Colonic mucosa (tissue), 4 donors: ENCODE measurements at places on chromosomes 2 and 18.

DNA sequence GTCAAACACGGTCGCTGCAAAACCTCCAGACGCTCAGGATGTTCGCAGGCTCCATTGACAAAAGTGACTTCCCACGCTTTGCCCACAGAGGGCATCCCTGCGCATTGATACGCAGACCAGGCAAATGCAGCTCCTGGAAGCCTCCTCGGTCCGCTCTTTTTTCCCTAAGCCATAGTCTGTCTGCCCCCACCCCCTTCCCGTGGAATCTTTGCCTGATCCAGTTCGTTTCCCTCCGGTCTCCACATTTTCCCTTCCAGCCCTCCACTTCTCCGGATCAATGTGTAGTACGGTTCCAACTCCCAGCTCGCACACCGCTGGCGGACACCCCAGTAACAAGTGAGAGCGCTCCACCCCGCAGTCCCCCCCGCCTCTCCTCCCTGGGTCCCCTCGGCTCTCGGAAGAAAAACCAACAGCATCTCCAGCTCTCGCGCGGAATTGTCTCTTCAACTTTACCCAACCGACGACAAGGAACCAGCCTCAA, at the start of gene DCC:
Gene DCC, plus strand, starts transcription at position 307 of the 481 bp plus-strand sequence. CDS start 591 bp downstream, outside the sequence.
- DNase-seq: peak; percentile 24

- no peak for DNase-seq
Observed at GRCh38 chr18:75698861-75699260, 271.4 kb upstream of the SMIM21 start.

- no peak for DNase-seq
Observed at GRCh38 chr2:240103136-240103535, 33.0 kb downstream of the COPS9 start.

GRCh38 chr2:157785866-157786662, 90.1 kb downstream of the ACVR1 start:
- DNase-seq: no peak

GRCh38 chr2:160261732-160262131, 61.7 kb upstream of the ITGB6 start:
- no peak for DNase-seq

DNA sequence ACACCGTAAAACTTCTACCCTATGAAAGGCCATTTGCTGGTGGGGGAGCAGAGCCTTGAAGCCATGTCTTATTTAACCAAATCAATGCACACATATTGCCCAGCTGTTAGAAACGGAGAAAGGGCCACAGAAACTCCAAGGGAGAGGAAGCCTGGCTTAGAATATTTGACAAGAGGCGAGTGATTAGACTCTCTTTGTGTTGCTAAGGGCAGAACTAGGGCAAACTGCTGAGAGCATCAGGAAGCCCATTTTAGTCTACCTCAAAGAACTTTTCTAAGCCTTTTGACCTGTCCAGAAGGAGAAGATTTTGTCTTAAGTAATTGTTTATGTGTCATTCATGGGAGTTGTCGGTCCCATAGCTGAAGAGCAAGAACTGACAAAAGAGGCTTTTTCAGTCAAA, 54.4 kb upstream of the CELF4 start:
- DNase-seq: no peak

- no peak for DNase-seq
Observed at GRCh38 chr2:69255760-69256159, 131.3 kb downstream of the GFPT1 start.

GRCh38 chr18:70384181-70384790, 95.4 kb downstream of the SOCS6 start:
- DNase-seq: peak; percentile 35

GRCh38 chr2:112493858-112494648, 12.1 kb downstream of the TTL start:
- DNase-seq: peak; percentile 35

DNA sequence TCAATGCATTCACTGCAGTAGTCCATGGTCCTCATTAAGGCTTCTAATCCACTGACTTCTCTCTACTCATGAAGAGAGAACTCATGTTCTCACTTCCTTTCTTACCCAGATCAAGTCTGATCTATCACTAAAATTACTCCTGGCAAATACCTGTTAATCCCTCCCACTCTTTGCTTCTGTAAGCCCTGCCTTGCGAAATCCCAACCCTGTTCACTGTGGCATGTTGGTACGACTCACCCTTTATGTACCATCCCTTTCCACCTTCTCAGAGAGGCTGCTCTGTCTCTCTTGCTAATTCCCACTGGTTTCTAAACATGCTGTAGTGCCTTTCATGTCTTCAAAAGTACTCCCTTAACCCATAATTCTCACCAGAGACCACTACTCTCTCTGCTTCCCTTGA, 272.2 kb upstream of the ACVR2A start:
- DNase-seq: no peak

DNA sequence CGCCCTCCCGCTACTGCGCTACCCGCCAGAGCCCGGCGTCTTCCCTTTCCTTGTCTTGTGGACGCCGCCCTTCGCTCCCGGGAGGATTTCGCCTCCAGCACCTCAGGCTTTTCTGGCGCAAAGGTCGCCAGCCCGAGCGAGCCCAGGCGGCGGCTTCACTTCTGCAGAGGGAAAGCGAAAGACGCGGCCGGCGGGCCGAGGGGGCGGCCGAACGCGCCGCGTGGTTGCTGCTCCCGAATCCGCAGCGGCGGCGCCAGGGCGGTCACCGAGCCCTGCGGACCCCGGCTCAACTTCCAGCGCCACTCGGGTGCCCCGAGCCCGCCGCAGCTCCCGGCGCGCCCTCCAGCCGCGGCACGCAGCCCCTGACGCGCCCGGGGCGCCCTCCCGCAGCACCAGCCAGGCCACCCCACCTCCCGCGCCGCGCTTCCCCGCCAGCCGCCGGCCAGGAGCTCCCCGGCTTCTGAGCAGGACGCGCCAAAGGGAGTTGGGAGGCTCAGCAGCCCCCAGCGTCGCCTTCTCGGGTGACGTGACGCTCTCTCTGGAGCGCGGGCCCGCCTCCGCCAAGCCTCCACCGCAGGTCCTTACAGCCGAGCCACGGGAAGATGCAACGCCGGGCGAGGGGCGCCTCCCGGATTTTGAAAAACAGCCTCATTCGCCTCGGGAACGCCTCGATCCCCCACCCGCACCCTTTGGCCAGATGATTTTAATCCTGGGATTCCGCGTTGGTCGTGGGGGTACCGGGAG, 84.9 kb upstream of the EPB41L3 start:
- peak; percentile 82 for DNase-seq

DNA sequence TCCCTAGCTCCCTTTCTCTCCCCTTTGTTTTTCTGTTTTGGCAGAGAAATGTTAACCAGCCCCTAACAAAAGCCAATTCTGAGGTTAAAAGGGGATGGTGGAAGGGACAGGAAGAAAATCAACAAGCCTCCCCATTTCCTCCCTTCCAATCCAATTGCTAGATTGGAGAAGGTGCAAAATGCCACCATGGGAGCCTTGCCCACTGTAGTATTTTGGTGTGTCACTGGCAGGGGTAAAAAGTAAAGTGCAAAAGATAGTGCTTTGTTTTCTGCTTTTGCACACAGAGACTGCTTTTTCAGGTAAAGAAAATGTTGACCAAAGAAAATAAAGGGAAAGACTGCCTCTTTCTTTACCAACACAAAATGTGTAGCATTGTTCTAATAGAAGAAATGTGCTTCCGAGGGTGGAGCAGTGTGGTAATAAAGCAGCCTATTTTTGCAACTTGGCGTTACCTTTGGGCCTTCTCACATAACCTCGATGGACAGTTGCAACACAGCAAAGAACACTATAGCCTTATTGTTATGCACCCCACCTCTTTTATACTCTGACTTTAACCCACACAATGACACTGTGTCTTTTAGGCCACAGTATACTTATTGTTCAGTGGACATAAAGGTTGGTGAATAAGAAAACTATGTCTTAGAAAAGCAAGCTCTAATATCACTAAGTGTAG, 861.8 kb downstream of the BCL11A start:
- no peak for DNase-seq

- DNase-seq: no peak
Observed at GRCh38 chr2:228509021-228509420, 327.5 kb upstream of the SPHKAP start.

GRCh38 chr2:75241696-75242095, 42.4 kb upstream of the TACR1 start:
- DNase-seq: no peak

DNA sequence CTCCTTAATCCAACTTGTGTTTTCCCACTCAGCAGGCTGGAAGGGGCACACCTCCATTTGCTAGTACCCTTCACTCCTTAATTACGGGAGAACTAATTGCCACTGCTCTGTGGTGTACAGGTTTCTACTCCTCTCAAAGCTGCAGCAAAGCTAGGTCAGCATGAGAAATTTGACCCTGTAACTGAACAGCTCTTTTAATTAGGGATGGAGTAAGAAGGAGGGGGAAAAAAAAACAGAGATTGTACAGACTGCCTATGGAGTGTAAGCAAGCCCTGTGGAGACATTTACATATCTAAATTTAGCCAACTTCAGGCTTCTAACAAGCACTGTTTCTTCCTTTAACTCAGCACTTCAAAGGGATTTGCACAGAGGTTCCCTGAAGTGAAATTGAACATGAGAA, 629.7 kb upstream of the SETBP1 start:
- no peak for DNase-seq

DNA sequence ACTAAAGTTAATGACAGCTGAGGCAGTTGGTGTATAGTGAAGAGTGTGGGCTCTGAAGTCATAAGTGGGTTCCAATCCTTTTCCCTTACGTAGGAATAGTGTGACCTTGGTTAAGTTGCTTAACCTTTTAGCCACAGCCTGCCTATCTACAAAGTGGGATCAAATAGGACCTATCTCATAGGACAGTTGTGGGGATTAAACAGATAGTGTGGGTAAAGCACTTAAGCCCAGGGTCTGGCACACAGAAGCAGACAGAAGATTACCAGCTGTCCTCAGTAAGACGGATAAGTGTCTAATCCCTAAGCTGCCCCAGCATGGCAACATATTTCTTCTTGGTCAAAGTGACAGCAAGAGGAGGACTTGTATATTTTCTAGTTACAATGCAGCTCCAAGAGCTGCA, 28.2 kb downstream of the UBE2F start:
- DNase-seq: no peak

DNA sequence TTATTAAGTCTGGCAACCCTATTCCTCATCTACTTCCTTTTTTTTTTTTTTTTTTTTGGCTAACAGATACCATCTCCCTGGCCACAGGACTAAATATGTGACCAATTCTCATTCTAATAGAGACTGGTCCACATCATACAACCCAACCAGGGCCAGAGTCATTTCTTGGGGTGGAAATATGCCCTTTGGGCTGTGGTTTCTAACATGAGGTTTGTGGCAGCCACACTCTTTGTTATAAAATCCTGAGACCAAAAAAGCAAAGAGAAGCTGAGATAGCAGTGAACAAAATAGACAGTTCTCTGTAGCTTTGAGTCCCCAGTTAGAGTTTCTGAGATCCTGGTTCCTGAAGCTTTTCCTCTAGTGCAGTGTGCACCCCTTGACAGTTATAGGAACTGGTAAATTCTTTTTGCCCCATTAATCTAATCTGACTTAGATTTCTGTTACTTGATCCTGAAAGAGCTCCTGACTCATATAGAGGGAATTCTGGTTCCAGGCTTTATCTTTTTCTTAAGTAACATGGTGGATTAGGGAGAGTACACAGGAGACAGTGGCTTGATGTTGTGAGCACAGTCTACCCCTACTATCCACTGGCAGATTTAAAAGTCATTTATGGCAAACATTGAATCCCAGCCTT, 86.8 kb downstream of the MAIP1 start:
- DNase-seq: no peak

GRCh38 chr2:80248146-80248545, 56.4 kb downstream of the LRRTM1 start:
- no peak for DNase-seq

DNA sequence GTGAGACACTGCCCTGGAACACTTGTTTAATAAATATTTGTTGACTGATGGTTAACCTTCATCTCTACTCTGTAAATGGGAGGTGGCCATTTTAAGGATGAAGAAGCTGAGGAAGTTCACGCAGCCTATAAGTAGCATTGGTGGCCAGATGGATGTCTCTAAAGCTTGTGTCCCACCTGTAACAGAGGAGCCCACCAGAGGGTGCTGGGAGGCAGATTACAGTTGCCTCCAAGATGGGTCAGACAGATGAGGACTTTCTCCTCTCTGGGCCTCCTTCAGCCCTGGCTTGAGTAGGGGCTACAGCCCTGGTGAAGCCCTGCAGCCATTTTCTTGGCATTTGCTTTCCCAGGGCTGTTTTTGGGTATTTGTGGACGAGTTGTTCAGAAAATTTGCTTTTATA, 45.0 kb upstream of the MCFD2 start:
- no peak for DNase-seq

GRCh38 chr2:131145040-131145439, 39.9 kb downstream of the PLEKHB2 start:
- no peak for DNase-seq

GRCh38 chr2:216340280-216340631, 32.0 kb downstream of the MARCHF4 start:
- no peak for DNase-seq

DNA sequence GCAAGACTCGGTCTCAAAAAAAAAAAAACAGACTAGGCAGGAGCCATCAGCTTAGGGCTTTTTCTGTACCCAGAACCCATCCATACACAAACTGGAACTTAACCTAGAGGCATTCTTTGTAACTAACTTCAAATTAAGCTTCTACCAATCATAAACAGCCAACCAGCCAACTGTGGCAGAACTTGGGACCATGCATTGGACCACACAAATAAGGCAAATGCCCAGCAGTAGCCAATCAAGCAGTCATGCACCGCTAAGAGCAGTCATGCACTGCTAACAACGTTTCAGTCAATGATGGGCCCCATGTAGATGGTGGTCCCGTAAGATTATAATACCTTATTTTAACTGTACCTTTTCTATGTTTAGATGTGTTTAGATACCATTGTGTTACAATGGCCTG, 22.7 kb downstream of the TUBB6 start:
- no peak for DNase-seq

DNA sequence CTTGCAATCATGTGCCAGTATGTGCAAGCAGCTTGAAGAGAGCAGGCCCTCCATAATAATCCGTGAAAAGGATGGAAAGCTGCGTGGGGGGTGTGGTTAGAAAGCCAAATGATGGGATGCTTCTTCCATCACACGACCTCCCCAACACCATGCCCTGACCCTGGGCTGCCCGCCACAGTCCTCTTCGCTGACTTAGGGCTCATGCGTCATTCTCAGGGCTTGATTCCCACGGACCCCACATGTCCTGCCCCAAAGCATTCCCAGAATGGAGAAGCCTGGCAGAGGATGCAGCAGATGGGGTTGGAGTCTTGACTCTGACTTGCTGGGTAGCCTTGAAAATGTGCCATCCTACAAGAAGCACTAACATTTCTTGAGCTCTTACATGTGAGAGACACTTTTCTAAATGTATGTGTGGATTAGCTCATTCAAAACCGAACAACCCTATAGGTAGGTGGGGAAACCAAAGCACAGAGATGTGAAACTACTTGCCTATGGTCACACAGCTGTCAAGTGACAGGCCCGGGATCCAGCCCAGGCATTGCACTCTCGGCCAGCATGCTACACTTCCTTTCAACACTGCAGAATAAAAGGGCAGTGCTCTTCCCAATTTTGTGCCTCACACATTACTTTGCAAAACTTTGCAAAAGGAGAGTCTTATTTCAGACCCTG, 3.7 kb downstream of the TNS1 start:
- no peak for DNase-seq
